ENCODE measurements at places on chromosomes 3 and 15. TPM values are rescaled to one million over a fixed set of nuclear protein-coding genes. Genes with fewer than 3 reads are reported as not detected.

DNA sequence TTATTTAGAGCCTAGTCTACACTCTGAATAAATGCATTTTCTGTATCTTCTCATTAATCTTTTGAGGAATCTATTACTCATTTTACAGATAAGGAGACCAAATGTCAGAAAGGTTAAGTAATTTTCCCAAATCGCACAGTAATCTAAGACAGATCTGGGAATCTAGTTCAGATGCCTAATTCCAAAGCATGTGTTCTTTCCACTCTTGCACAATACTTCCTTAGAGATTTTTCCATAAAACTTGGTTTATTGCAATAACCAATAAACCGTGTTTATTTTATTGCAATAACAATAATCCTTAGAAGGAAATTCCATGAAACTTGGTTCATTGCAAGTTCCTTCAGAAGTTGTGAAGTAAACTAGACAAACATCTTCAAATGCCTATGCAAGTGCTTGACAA is 17.4 kb upstream of the COL8A1 start:
- no peak for DNase-seq
- no peaks in the 10 kb centered on the region for H3K4me1 ChIP-seq
- no peaks in the 10 kb centered on the region for H3K27me3 ChIP-seq
- no peak overlapping the region for H3K4me3 ChIP-seq
- no peaks in the 10 kb centered on the region for H3K36me3 ChIP-seq

DNA sequence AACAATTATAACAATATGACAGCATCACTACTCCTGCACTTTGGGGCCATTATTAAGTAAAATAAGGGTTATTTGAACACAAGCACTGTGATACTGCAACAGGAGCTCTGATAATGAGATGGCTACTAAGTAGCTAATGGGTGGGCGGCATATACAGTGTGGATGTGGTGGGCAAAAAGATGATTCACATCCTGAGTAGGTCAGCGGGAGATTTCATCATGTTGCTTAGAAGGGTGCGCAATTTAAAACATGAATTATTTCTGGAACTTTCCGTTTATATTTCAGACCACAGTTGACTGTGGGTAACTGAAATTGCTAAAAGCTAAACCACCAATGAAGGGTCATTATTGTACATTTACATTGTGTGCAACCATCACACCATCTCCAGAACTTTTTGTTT is 42.3 kb downstream of the FBXO22 start:
- peaks cover 18% of the 10 kb centered on the region for H3K27me3 ChIP-seq
- H3K4me1 ChIP-seq, result no peaks in the 10 kb centered on the region
- no peak overlapping the region for H3K4me3 ChIP-seq
- H3K36me3 ChIP-seq, result no peaks in the 10 kb centered on the region
- no peak for DNase-seq
- H3K27ac ChIP-seq, result no peak overlapping the region

- no peak overlapping the region for H3K4me3 ChIP-seq
- peaks cover 42% of the 10 kb centered on the region for H3K27me3 ChIP-seq
- DNase-seq, result no peak
- peaks cover 3% of the 10 kb centered on the region for H3K4me1 ChIP-seq
- H3K36me3 ChIP-seq, result no peaks in the 10 kb centered on the region
These were observed 58.9 kb upstream of the GATA2 start for GRCh38 chr3:128551867-128552266.

GRCh38 chr3:123399653-123400052 is 49.2 kb downstream of the ADCY5 start:
- H3K36me3 ChIP-seq, result no peaks in the 10 kb centered on the region
- no peak for DNase-seq
- no peaks in the 10 kb centered on the region for H3K4me1 ChIP-seq
- no peak overlapping the region for H3K4me3 ChIP-seq
- H3K27ac ChIP-seq, result no peak overlapping the region

GRCh38 chr3:179929091-179929529 is 107.6 kb downstream of the PEX5L start:
- no peak overlapping the region for H3K4me3 ChIP-seq
- H3K27ac ChIP-seq, result no peak overlapping the region
- peaks cover 1% of the 10 kb centered on the region for H3K4me1 ChIP-seq
- peaks cover 7% of the 10 kb centered on the region for H3K27me3 ChIP-seq
- no peaks in the 10 kb centered on the region for H3K36me3 ChIP-seq

GRCh38 chr3:131544557-131544956 is 41.8 kb upstream of the MRPL3 start:
- no peak for DNase-seq
- no peak overlapping the region for H3K4me3 ChIP-seq
- peaks cover 14% of the 10 kb centered on the region for H3K27me3 ChIP-seq
- no peak overlapping the region for H3K27ac ChIP-seq
- H3K36me3 ChIP-seq, result no peaks in the 10 kb centered on the region

Gene CHRNA3
- total RNA-seq, result not detected

DNA sequence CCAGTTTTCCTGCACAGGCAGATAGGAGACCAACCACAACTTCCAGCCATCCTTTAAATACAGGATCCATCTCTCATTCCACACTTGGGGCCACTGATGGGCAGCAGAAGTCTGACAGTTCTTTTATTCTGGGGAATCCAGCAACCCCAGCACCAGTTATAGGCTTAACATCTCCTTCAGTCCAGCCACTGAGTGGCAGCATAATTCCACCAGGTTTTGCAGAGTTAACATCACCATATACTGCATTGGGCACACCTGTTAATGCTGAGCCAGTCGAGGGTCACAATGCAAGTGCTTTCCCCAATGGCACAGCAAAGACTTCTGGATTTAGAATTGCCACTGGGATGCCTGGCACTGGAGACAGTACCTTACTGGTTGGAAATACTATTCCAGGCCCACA is 2.9 kb downstream of the NPAP1 start:
- no peaks in the 10 kb centered on the region for H3K4me1 ChIP-seq
- no peak overlapping the region for H3K27ac ChIP-seq
- no peak overlapping the region for H3K4me3 ChIP-seq
- H3K27me3 ChIP-seq, result no peaks in the 10 kb centered on the region
- DNase-seq, result no peak

- H3K27me3 ChIP-seq, result no peaks in the 10 kb centered on the region
- no peak overlapping the region for H3K4me3 ChIP-seq
- H3K36me3 ChIP-seq, result no peaks in the 10 kb centered on the region
- no peak for DNase-seq
- no peaks in the 10 kb centered on the region for H3K4me1 ChIP-seq
These were observed 380.0 kb upstream of the DPH6 start for GRCh38 chr15:35926007-35926380.

DNA sequence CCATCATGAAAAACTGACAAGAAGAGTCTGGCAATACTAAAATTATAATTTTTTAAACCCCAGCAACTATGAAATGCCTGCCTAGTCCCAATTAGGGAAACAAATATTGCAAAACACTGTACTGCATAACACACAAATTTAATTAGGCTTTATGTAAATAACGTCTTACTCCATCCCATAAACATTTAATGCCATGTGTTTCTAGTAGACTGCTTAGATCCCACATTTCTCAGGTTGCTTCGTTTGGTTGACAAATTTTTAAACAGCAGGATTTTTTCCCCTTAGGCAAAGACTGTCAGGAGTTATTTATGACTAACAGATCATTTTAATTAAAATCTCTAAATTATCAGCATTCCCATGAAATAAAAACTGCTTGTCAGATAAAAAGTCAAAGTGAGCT is 29.9 kb downstream of the EIF2AK4 start:
- no peak for DNase-seq
- H3K27me3 ChIP-seq, result no peaks in the 10 kb centered on the region

DNA sequence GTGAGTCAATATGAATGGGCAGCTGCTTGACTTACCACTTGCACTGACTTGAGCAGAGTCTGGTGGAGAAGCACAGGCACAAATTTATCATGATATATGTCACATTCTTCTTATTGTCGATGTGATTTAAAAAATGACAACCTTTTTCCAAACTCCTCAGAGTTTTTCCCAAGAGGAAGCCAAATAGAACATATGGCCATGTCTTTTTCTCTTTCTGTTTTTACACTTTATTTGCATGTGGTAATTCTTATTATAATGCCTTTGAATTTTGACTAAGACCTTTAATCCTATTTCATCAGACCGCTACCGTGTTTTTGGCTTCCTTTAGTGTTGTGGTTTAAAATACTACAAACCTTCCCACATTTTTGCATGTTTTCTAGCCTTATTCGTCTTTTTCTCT is 666.2 kb downstream of the PDCD6IP start:
- no peaks in the 10 kb centered on the region for H3K27me3 ChIP-seq
- no peak overlapping the region for H3K27ac ChIP-seq
- H3K36me3 ChIP-seq, result no peaks in the 10 kb centered on the region
- DNase-seq, result no peak
- H3K4me1 ChIP-seq, result no peaks in the 10 kb centered on the region

GRCh38 chr3:134423153-134423552 is 48.9 kb upstream of the AMOTL2 start:
- no peaks in the 10 kb centered on the region for H3K4me1 ChIP-seq
- no peak overlapping the region for H3K27ac ChIP-seq
- no peak for DNase-seq

DNA sequence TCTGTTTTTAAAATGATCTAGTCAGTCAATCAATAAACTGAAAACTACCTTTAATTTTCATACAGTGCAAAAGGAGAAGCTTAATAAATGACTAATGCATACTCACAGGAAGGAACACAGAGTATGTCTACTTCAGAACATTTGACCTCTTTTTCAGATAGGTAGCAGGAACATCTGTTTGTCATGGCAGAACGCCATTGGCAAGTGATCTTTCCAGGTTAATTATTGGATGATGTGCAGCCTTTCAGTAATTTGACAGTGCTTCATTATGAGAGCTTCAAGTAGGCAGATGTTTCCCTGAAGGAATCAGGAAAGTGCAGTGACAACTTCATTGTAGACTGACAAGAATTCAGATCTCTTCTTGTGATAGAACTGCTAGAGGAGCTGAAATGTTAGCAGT is 325.0 kb downstream of the OTOL1 start:
- no peak for DNase-seq
- H3K27ac ChIP-seq, result no peak overlapping the region
- H3K36me3 ChIP-seq, result no peaks in the 10 kb centered on the region
- no peaks in the 10 kb centered on the region for H3K27me3 ChIP-seq
- H3K4me3 ChIP-seq, result no peak overlapping the region

GRCh38 chr3:113409676-113410075 is 31.6 kb downstream of the CFAP44 start:
- H3K36me3 ChIP-seq, result peaks cover 19% of the 10 kb centered on the region
- peaks cover 4% of the 10 kb centered on the region for H3K4me1 ChIP-seq
- no peak overlapping the region for H3K4me3 ChIP-seq
- no peak overlapping the region for H3K27ac ChIP-seq
- DNase-seq, result no peak

DNA sequence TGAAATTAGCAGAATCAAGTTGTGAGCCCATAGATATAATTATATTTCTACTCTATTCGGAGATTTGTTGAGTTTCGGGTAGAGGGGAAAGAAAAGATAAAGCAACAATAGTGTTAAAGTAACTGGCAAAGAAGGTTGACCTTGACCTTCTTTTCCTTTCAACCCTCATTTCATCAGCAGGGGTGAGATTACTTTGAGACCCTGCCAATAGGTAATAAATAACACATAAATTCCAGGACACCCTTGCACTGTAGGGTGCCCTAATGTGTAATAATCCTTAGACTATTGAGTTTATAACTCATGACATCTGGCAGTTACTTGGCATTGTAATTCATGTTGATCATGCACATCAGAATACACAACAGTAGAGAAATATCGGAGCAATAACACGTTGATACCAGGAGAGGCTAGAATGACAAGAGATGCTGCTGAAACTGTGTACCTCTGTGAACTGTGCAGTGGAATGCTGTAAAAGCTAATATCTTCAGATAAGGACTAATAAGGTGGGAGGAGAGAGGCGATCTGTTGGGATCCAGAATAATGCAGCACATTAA is 426.7 kb downstream of the ROBO2 start:
- no peaks in the 10 kb centered on the region for H3K4me1 ChIP-seq
- H3K27ac ChIP-seq, result no peak overlapping the region
- H3K36me3 ChIP-seq, result no peaks in the 10 kb centered on the region
- no peak for DNase-seq
- no peak overlapping the region for H3K4me3 ChIP-seq

- no peak overlapping the region for H3K27ac ChIP-seq
- H3K4me1 ChIP-seq, result no peaks in the 10 kb centered on the region
- H3K27me3 ChIP-seq, result peaks cover 3% of the 10 kb centered on the region
- H3K4me3 ChIP-seq, result no peak overlapping the region
These were observed 18.5 kb upstream of the PTX3 start for GRCh38 chr3:157418104-157418503.

Gene SAMMSON
- total RNA-seq, result not detected

- no peaks in the 10 kb centered on the region for H3K4me1 ChIP-seq
- H3K4me3 ChIP-seq, result no peak overlapping the region
- H3K27ac ChIP-seq, result no peak overlapping the region
- no peaks in the 10 kb centered on the region for H3K36me3 ChIP-seq
These were observed 42.1 kb upstream of the CTDSPL start for GRCh38 chr3:37819591-37819990.

GRCh38 chr15:45646220-45646619 is 11.4 kb downstream of the SQOR start:
- peak overlapping the region; percentile 16 for H3K4me3 ChIP-seq
- no peaks in the 10 kb centered on the region for H3K27me3 ChIP-seq
- H3K4me1 ChIP-seq, result peaks cover 80% of the 10 kb centered on the region
- peak; percentile 45 for DNase-seq
- H3K36me3 ChIP-seq, result peaks cover 34% of the 10 kb centered on the region

- peak; percentile 4 for DNase-seq
- no peaks in the 10 kb centered on the region for H3K27me3 ChIP-seq
- H3K27ac ChIP-seq, result no peak overlapping the region
- no peak overlapping the region for H3K4me3 ChIP-seq
- no peaks in the 10 kb centered on the region for H3K36me3 ChIP-seq
- H3K4me1 ChIP-seq, result no peaks in the 10 kb centered on the region
These were observed 69.8 kb downstream of the CPN2 start for GRCh38 chr3:194281306-194281705.

DNA sequence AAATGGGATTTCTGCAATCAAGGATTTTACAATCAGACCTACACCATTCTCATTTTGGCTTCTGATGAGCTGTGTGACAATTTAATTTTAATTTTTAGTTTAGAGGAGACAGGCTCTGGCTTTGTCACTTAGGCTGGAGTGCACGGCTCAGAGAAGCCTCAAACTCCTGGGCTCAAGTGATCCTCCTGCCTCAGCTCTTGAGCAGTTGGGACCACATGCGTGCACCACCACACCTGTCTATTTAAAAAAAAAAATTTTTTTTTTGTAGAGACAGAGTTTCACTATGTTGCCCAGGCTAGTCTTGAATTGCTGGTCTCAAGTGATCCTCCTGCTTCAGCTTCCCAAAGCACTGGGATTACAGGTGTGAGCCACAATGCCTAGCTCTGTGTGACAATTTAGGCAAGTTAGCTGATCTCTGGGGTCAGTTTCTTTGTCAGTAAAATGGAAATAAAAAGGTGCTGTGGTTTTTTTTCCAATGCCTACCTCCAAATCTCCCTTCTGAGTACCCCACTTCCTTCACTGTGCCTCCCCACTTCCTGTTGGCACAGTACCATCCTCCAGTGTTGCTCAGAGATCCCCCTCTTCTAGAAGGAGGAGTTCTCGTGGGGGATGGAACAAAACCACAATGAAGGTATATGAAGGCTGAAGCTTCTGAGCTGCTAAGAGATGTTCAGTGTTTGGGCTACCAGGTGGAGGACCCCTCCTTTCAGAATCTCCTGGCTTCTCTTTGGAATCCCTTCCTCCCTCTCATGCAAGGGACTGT is 54.1 kb upstream of the GSK3B start:
- H3K4me1 ChIP-seq, result peaks cover 20% of the 10 kb centered on the region
- H3K36me3 ChIP-seq, result no peaks in the 10 kb centered on the region

GRCh38 chr15:95608371-95608770 is 722.1 kb upstream of the NR2F2 start:
- DNase-seq, result no peak
- H3K4me3 ChIP-seq, result no peak overlapping the region
- H3K27ac ChIP-seq, result no peak overlapping the region
- no peaks in the 10 kb centered on the region for H3K36me3 ChIP-seq
